ENCODE measurements at places on chromosomes 2 and 18.

- no peak for DNase-seq
Measured at GRCh38 chr2:50181212-50181611, 850.7 kb downstream of the NRXN1 start.

DNA sequence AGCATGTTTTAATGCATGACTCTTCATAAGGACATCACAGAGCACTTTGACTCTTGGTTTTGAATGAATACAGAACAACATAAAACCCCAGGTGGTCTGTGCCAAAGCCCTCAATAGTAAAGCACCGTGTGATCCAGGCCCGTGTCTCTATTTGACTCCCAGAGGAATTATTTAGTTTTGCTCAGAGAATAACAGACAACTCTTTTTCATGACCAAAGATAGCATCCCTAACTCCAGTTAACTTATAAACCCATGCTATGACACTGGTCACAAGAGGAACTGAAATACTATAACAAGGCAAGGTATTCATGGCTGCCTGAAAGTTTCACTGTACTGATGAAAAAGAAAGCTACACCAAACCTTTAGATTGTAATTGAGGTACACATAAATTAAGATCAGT is 128.4 kb downstream of the IKZF2 start:
- DNase-seq, result no peak

DNA sequence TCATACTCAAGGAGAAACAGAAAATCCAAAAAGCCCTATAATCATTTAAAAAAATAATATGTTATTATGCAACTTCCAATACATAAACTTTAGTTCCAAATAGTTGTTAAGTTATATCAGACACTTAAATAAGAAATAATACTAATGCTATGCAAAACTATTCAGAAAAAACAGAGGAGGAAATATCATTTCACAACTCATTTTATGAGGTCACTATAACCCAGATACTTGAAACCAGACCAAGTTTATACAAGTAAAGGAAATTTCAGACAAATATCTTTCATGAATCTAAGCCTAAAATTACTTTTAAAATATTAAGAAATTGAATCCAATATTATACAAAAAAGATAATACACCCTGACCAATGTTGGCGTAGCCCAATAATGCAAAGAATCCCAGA is 260.8 kb downstream of the CD226 start:
- DNase-seq, result no peak

DNA sequence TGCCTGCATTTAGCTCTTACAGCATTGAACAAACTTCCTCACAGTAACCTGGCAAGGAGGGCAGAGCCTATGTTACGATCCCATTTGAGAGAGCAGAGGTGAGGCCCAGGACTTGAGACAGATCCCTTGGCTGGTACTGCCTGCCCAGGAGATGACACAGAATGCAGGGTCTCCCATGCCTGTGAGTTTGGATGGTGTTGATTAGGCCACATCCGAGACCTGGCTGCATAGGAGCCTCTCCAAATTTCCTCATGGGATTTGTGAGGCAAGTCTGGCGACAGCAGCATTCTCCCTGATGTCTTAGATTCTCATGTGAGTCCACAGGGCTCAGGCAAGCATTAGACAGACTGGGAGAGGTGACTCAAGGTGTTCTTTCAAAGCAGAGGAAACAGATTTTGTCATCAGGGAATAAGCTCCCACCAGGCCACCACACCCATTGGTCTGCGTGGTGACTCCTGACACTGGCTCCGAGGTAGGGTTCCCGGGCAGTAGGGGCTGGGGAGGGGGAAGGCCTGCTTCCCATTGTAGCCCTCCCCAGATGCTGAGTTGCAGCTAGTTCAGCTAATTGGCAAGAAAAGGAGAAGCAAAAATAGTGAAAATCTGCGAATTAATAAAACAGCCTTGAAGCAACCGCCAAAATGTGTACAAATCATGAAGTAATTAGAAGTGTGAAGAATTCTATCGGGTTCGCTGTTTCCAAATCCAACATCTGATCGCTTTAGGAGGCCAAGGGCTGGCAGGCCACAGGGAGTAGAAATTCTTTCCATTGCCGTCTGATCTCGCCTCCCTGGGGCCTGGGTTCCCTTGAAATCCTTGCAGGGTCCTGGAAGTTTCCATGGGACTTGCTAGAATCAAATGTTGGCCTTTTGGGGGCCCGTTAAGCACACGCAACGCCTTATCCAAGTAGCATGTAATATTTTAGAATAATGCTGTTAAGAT is 68.0 kb downstream of the MAPK4 start:
- no peak for DNase-seq

DNA sequence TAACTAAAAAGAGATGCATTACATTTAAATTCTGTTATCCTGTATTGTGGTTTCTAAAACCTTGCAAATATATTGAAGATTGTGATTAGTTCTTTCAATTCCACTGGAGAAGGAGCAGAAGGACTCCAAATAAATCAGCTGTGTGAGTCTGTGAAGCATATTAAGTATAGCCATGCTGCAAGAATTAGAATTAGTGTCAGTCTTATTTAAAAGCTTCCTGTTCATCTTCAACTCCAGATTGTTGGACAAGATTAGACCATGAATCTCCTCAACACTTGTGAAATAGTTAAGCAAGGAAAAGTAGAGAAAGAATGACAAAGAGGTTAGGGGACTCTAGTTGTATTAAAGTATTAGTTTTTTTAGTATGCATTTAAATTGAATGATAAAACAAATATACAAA is 92.5 kb upstream of the LRP1B start:
- DNase-seq, result no peak
